ENCODE measurements at places on chromosomes 5 and 9.

GRCh38 chr5:169697976-169698375, 60.9 kb downstream of the DOCK2 start:
- no peak for DNase-seq

DNA sequence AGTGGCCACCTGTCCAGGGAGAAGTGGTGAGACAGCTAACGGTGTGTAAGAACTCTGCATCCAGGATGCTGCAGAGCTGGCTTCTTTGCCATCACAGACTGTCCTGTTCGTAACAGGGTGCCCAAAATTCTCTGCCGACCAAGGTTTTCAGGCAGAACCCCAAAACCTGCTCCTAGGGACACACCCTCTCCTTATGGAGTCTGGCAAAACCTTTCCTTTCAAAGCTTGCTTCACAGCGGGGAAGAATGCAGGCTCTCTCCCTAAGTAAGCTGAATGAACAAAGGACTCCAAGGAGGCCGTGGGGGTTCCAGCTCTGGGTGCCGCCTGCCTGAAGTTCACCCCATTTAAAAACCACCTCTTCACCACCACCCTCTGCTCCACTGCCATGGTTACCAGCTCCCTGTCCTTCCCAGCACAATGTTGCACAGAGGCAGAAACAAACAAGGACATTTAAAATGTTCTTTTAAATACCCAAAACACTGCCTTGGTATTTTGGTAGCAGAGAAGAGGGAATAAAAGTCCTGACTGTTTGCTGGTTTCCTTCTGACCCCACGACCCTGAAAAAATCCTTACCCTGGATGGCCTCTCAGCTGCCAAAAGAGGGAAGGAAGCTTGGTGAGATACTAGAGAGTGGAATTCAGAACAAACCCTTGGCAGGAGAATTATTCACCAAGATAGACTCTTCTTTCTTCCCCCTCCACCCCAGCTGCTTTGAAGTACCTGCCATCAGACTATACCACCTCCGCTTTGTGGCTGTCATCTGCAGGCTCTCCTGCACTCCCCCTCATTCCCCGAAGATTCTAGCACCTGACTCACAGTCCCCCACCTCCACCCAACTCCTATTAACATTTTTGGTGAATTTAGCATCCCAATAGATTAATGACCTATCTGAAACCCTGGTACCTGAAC, 7.1 kb upstream of the KLF9 start:
- peak; percentile 64 for DNase-seq

GRCh38 chr5:122202952-122203351, 73.6 kb downstream of the ZNF474 start:
- no peak for DNase-seq

GRCh38 chr5:143057580-143057999, 287.4 kb downstream of the ARHGAP26 start:
- DNase-seq, result no peak

DNA sequence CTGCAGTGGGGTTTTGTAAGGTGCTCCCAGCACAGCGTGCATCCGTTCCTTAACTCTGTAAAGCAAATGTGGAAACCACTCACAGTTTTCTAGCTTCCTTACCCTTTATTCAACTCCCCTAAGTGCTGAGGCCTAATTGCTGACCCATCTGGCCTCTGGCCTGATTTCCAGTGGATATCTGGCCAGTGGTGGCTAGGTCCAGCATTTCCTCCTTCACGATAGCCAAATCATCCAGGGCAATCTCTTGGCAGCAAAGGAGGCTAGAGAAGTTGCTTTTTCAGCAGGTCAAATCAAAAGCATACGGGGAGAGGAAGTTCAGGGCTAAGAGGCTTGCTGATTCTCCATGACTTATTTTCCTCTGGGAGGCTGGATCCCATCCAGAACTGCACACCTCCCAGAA, 286.3 kb upstream of the VLDLR start:
- DNase-seq, result no peak

DNA sequence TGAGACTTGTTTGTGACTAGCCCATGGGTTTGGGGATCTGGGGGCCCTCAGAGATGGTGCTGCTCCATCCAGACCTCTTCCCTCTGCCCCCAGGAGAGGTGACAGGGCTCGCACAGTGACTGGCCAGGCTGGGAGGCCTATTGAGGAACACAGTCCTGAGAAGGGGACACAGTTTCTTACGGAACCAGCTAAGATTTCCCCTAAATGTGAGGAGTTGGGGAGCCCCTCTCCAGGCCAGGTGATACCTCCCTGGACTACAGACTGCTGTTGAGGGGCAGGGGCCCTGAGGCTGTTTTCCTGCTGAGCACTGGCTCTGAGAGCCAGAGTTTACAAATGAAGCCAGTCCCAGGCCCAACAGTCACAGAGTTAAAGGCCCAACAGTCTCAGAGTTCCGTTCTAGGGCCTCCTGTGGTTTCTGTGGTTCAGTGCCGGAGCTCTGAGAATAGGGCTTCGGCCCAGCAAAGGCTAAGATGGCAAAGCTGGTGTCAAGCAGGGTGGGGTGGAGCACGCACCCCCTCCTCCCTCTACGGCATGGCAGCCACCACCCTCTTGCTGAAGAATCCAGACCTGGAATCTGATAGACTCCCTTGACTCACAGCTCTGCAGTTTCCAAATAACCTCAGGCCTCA, 1.1 kb upstream of the SEMA4D start:
- no peak for DNase-seq

GRCh38 chr5:88374391-88374790, 105.7 kb upstream of the TMEM161B start:
- no peak for DNase-seq

DNA sequence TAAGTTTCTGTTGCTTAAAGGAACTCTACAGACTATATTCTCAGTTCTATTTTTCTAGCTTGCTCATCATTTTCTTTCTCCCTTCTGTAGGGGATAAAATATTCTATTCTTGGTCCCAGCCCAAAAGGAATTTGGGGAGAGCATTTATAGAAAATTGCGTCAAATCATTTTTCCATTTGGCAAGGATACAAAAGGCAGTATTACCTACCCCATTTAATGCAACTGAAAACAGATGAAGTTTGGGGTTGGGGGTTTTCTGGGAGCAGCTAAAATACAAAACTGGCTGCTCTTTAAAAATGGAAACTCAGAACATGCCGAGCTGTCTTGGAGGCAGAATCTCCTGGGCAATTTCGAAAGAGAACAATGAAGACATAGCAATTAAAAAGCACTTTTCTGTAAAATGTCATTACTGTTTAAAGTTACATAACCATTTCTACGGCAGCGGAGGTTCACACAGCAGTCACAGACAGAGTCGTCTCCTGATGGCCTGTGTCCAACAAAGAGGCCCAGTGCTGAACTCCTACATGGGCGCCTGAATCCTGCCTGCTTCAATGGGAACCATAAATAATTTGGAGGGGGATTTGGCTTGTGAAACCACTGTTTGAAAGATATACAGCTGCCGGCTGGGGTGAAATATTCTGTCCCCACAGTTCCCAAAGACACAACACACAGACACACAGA, 152.4 kb downstream of the BRINP1 start:
- DNase-seq, result no peak

DNA sequence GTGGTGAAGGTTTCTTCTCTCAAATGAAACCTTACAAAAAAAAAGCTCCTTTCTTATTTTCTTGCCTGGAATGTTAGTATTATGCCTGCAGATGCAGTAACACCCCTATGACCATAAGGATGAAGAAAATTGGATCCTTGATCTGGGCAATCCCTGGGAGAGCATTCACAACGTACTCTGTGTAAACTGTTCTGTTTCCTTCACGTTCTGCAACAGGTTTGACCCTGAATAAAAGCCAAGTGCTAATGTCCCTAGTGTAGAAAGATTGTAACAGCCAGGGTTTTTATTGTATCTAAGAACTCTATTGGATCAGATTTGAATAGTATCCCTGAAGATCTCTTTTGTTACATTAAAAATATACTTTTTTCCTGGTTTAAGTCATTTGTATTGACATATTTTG, 1639.6 kb upstream of the ACO1 start:
- DNase-seq, result no peak

DNA sequence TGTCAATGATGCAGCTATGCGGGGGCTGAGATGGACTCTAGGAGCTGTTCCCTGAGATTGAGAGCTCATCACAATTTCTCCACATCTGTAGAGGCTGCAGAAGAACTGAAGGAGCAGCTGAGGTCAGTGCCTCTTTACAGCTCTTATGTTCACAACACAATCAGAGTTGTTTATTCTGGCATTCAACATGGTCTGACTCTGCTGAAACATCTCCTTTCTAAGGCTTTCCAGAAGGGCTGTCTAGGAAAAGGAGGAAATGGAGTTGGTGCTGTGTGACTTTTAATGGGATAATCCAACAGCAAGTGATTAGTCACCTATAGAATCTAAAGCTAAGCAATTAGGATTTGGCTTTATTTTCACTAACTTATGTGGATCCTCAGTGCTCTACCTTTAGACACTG, 6.0 kb downstream of the POU5F2 start:
- DNase-seq, result no peak

DNA sequence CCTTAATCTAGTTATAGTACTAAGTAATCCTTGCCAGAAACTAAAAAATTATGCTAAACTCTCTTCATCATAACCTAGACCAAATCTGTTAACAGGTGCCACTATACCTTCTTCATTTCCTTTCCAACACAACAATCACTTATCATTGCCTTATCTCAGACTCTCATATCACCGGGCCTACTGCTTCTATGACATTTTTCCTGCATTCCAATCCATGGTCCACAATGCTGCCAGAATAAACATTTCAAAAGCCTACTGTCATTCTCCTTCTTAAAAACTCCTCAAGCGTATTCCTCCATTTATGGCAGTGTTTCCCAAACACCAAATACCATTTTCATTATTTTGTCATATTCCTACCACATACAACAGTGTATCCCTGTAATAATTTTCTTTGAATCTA, 6.5 kb downstream of the PPP6C start:
- DNase-seq, result no peak

- no peak for DNase-seq
Observed at GRCh38 chr5:32909207-32909606, 198.1 kb downstream of the NPR3 start.

- no peak for DNase-seq
Observed at GRCh38 chr9:112011051-112011620, 114.5 kb downstream of the UGCG start.

- DNase-seq, result no peak
Observed at GRCh38 chr9:32424616-32425015, 40.2 kb downstream of the ACO1 start.

All from NCI-H1092 treated with DMSO at 0.1 percent for 48 hours (cell line).